ENCODE measurements at places on chromosomes 2 and 18. TPM values are rescaled to one million over a fixed set of nuclear protein-coding genes. Genes with fewer than 3 reads are reported as not detected.

Gene TEKT4
- polyA plus RNA-seq = 0.43 TPM

Gene CHCHD5
- 19.7 TPM for polyA plus RNA-seq

Gene MC5R
- polyA plus RNA-seq = not detected

Gene TUBB8B
- polyA plus RNA-seq = 1.2 TPM

Gene DNAJB2
- 61.8 TPM for polyA plus RNA-seq

Gene DSG2
- 36.2 TPM for polyA plus RNA-seq

Gene RNU2-63P
- not detected for polyA plus RNA-seq

Gene PPP4R1
- polyA plus RNA-seq = 97.6 TPM

Gene EMILIN1
- polyA plus RNA-seq = 137 TPM

Gene AGAP1
- polyA plus RNA-seq = 23.0 TPM

Gene GRB14
- polyA plus RNA-seq = 70.1 TPM

DNA sequence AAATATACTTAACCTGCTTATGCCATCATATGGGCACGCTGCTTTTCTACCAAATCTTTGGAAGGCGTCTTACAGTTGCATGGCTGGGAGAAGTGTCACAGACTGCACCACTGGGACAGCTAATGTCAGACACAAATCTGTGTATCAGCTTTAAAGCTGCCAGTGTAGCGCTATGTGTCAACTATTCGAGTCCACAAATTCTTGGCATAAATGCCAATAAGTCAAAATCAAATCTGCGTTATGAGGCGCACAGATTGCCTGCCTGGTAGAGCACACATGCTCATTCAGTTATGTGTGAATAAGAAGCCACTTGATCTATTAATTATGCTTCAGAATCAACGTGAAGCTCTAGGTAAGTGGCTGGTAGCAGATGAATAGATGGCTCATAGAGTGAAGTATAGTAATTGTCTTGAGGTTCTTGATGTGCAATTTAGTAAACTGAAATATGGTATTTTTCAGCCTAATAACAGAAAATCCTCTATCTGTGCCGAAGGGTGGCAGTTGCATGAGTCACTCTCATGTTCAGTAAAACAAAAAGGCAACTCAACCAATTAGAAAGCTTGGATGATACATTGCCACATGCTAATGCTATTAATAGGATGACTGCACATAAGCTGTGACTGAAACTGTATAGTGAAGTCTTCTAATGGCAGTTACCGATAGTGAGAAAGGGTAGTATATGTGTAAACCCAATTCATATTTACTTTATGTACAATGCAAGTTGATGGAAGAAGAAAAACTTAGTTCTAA is 52.0 kb downstream of the DCC start:
- DNase-seq = no peak

DNA sequence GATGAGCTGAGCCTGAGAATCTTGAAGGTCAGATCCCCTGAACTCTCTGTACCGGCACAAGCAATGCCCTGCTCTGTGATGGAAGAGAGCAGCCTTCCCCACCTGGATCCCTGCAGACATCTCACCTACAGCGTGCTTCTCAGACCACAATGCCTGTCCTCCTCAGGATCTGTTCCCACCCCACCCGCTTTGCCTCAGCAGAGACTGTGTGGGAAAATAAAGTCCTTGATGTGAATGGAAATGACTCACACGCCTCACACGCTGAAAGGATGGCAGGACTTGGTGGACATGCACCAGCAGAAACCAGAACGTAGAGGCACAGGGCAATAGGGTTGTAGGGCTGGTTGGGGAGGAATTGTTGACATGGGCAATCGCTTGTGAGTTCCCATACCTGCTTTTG is 117.9 kb upstream of the POU3F3 start:
- no peak for DNase-seq

DNA sequence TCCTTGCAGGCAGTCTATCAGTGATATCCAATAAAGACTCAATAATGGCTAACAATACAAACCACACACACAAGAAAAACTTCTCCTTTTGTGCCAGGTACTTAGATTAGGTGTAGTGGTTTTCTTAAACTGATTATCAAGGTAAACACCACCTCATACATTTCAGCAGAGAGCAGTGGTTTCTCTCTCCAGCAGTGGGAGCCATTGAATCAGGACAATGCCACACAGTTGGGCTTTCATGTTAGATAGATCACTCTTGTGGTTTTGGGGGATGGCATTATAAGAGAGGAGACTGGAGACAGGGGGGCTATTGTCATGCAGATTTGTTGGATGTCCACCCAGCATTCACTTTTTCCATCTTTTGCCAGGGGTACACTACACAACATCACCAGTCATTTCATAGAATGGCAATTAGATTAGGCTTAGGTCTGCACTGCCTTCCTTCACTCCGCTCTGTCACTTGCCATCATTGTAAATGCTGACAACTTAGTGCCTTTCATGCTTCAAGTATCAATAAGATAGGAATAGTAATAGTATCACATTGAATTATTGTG is 13.6 kb upstream of the IRS1 start:
- no peak for DNase-seq

DNA sequence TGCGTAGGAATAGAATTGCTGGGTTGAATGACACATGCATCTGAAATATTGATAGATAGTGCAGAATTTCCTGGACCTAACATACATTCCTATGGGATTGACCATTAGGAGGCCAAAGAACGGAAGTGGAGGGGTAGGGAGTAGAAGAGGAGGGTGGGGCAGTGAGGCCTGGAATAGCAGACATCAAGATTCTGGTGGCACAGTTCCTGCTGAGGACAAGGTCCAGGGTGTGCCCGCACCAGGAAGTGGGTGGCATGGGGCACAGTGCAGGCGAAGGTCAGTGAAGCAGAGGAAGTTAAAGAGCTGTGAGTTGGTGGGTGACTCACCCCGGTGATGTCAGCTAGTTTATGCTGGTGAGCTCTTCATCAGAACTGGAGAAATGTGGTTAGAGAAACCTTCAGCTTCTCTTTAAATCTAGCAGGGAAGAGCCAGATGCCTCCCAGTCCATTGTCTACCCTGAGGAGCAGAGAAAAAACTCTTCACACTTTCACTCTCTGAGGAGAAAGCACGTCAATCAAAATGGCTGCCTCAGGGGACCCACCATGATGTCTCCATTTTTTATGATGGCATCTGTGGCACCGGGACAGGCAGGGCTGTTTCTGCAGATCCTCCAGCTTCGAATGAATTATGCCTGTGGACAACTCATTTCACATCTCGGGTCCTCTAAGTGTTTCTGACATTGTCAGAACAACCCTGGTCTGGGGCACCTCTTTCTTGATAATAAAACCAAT is 55.9 kb upstream of the CTLA4 start:
- peak; percentile 91 for DNase-seq

- no peak for DNase-seq
Observed at GRCh38 chr2:209993968-209994367, 8.5 kb upstream of the RPE start.

- DNase-seq = no peak
Observed at GRCh38 chr2:85797921-85798320, 44.1 kb downstream of the ATOH8 start.

DNA sequence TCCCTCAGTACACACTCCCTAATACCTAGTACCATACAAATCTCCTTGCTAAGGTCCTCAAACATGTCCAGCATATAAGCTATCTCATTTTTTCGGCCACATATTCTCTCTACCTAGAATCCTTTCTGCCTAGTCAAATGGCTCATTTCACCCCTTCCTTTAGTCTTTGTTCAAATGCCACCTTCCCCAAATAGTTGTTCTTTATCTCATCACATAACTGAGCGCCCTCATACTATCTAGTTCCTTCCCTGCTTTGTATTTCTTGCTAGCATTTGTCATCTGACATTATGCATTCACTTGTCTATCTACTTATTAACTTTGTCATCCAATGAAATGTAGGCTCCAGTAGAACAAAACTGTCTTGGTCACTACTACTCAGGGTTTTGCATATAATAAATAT is 35.5 kb downstream of the RPRD1A start:
- DNase-seq = no peak

DNA sequence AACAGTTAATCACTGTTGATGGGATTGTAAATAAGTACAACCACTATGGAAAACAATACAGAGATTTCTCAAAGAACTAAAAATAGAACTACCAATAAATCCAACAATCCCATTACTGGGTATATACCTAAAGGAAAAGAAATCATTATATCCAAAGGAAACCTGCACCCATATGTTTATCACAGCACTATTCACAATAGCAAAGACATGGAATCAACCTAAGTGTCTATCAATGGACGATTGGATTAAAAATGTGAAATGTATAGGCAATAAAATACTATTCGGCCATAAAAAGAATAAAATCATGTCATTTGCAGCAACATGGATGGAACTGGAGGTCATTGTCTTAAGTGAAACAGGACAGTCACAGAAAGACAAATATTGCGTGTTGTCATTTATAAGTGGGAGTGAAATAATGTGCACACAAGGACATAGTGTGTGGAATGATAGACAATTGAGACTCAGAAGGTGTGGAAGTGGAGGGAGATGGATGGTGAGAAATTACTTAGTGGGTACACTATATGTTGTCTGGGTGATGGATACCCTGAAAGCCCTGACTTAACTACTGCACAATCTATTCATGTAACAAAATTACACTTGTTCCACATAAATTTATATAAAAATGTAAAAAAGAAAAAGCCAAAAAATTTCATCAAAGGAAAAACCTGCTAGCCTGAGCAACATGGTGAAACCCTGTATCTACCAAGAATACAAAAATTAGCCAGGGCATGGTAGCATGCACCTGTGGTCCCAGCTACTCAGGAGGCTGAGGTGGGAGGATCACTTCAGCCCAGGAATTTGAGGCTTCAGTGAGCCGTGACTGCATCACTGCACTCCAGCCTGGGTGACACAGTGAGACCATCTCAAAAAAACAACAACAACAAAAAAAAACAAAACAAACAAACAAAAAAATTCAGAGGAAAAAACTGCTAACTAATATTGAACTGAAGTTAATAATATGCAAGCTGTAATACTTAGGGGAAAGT is 12.6 kb downstream of the APOB start:
- DNase-seq = no peak

DNA sequence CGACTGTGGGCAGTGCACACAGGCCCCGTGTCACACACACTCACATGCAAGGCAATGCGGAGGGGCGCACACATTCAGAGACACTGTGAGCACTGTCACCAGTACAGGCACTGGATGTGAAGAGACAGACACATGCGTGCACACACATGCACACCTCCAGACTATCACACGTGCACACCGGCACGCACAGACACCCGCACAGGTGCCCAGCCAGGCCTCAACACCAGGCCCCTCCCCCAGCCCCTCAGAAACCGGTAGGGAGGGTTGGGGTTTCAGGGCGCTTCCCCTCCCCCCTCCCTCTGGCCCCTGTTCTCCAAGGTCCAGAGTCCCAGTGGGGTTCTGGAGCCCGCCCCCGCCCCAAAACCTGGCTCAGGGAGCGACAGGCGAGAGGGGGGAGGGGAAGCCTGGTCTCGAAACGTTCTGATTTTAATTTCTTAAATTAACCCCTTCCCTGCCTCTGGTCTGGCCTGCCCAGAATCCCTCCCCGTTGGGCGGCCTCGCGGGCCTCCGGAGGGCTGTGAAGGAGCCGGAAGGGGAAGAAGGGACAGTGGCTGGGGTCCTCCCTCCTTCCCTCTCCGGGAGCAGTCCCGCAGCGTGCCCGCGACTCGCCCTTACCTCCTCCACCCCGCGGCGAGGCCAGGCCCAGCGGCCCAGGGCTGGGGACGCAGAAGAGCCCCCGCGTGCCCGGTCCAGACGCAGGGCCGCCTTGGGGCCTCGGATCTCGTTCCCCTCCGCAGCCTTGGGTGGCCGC is 558 bp downstream of the FBXO41 start:
- no peak for DNase-seq

DNA sequence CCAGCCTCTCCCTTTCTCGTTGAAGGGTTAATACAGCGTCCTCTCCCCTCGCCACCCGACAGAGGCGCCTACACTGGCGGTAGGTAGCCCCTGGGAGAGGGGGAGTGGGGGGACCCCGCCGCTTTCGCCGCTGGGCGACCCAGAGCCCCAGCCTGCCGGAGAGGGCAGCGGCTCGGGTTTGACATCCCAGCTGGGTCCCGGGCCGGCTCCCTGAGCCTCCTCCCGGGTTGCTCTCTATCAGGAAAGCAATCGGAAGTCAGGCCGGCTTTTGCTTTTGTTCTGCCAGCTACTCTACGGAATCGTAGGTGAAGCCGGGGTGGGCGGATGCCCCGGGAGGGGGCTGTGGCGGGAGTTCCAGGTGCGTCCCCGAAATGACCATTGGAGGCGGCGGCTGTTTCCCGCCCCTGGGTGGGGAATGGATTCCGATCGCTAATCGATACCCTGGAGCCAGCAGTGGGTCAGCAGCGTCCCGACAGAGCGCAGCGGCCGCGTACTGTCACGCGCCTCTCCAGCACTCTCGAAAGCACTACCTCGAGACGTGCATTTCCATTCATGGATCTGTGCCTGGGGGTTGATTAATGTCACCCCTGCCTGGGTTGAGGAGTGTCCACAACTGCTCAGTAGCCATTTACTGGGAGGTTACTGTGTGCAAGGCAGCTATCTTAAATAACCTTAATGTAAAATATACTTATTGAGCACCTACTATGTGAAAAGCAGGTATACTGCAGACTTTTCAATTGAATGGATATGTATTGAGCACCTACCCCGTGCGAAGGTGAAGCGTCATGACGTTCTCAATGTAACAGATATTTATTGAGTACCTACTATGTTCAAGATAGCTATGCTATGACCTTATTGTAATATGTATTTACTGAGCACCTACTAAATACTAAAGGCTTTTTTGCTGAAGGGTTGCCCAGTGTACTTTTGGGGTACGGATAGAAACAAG is 1.1 kb downstream of the MAPK4 start:
- no peak for DNase-seq

DNA sequence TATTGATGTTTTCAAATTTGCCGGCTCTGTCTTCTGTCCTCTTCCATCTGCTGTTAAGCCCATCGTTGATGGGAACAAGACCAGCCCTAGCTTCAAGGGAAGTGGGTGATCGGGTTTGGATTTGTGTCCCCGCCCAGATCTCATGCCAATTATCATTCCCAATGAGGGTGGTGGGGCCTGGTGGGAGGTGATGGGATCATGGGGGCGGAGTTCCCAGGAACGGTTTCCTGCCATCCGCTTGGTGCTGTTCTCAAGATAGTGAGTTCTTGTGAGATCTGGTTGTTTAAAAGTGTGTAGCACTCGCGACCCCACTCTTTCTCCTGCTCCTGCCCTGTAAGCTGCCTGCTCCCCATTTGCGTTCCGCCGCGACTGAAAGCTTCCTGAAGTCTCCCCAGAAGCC is 9.5 kb downstream of the ASB18 start:
- no peak for DNase-seq

- peak; percentile 59 for DNase-seq
Observed at GRCh38 chr2:176639016-176639343, 369.7 kb downstream of the MTX2 start.

GRCh38 chr2:36355151-36355889 is at the start of gene CRIM1:
CRIM1 (plus strand) TSS chr2:36355778; CDS start chr2:36356293, 515 bp downstream.
- DNase-seq = peak; percentile 86

DNA sequence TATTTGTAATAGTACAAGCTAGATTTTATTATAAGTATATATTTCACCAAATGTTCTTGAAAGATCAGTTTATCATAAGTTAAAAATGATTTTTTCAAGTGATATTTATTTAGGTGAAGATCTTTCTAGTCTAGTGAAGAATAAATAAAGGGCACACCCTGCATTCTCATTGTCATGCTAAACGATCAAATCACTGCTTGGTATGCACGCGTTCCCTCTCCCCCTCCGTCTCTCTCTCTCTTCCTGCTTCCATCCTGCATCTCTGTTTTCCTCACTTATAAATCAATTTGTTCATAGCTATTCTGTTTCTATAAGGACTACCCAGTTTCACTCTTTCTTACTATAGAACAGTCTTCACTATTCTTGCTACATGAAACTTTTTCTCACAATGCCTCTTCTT is 1067.4 kb downstream of the LRP1B start:
- no peak for DNase-seq
